ENCODE measurements at places on chromosomes 11 and 22.

DNA sequence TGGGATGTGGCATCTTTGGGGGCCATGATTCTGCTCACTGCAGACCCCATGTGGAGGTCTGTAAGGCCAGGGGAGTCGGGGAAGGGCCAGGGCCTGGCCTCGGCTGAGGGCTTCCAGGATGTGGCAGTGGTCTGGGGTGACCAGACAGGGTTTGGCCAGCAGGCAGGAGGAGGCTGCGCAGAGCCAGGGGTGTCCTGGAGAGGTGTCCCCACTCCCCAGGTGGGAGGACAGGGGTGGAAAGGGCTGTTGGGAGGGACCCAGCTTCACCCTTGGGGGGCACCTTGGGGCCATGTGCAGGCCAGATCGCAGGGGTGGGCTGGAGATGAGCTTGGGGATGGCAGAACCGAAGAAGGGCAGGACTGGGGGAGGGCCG lies 3.4 kb downstream of the PANX2 start:
- DNase-seq: no peak

- no peak for DNase-seq
These were observed 29.9 kb upstream of the TXNRD2 start for GRCh38 chr22:19971276-19972124.

DNA sequence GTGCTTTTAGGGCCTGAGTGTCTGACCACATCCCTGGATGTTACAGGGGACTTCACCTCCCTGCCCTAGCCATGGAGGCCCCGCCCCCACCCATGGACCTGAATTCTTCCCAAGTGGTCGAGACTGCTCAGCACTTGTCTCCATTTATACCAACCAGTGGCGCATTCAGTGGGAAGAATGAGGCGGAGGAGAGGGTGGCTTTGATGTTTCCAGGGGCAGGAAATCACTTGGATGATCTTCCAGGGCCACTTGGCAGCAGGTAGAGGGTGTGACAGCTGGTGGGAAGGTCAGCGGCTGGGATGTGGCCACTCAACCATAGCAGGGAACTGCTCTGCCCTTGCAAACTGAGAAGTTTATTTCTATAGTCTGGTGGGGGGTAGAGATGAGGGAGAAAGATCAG lies 155.1 kb upstream of the BLID start:
- DNase-seq: no peak

DNA sequence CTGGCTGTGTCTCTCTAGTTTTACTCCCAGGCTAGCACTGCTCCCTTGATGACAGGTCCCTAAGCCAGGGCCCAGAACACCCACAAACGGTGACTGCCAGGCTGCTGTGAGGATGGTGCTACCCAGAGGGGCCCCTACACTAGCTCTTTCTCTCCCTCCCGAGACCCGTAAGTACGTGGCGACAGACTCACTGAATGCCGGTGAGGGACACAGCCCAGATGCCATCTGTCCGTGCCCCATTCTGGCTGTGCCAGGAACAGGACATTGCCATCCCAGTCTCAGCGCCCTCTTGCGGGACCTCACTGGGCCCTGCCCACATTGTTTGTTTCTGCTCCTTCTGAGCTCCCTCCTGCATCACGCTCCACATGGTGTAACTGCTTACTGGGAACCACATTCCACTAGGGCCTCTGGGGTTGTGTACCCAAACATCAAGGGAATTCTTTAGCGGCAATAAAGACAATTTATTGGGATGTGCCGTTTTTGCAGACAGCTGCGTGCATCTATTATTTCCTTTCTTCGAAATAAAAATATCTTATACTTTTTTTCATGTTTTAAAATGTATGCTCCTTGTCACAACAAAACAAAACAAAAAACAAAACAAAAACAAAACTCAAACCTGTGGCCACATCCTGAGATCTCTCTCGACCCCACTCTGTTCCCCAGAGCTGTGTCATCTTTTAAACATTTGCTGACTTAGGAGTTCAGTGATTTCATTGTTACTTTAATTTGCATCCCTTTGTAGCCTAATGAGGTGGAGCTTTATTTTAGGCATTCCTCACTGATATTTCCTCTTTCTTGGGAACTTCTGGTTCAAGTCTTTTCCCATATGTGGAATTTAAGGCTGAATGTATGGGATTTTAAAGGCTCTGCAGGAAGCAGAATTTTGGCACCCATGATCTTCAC lies 4.4 kb upstream of the TPCN2 start:
- DNase-seq: no peak

- DNase-seq: no peak
These were observed 4.5 kb upstream of the KCNE3 start for GRCh38 chr11:74471668-74472429.

DNA sequence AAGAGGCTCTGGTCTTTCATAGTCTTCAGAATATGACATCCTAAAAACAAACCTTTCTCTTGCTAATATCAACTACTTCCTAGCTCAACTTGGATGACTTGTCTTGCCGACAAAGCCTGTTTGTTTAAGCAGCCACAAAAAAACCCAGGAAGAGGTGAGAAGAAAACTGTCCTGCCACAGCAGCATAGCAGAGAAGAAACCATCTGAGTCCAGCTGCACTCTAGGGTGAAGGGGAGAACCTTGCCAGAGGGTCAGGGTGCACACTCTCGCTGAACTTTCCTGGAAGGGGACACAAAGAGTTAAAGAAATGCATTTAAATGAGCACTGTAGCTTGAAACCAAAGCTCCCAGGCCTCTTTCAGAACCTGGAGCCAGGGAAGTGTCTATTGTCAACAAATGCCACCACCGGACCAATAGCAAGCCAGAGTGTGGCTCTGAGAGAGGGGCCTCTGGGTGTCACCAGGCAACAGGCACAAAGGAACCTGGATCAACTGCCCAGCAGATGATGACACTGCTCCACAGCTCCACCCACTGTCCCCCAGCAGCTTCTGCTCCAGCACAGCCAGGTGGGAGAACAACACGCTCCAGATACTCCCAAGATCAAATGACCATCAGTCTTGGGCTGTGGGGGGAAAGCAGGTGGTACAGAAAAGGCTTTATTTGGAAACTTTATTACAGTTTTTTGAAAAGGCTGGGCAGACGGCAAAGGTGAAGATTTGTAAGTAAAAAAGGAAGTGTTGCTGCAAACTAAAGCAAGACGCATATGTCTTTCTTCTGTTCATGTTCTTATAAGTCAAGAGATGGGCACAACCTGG lies 105.7 kb downstream of the RASSF10 start:
- no peak for DNase-seq

GRCh38 chr22:27278946-27279345 lies 522.6 kb downstream of the MN1 start:
- no peak for DNase-seq

DNA sequence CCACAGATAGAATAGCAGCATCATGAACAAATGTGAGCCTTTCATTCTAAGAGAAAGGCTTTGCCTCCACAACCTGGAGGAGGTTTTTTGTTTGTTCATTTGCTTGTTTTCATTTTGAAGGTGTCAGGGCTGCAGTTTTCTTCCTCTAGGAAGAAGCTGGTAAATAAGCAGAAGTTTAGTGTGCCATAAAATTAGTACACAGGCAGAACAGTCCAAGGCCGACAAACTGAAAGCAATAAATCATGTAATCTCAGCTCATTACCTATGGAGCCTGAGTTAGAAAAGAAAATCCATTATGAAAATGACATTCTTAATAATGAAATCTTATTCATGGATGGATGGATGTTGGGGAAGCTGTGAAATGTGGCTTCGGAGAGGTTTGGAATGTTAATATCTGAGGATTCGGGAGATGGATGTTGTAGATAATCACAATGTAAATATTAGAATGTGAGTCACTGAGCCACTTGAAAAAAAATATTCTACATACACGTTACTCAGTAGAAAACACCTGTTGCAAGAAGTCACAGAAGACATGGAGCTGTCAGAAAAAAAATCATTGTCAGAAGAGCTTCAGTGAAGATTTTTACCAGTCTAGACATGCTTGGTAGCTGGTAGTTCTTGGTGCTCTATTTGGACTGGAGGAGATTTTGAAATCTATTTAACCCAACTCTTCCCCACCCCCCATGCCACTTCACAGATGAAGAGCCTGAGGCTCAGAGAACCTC lies 15.0 kb upstream of the ZDHHC13 start:
- no peak for DNase-seq

DNA sequence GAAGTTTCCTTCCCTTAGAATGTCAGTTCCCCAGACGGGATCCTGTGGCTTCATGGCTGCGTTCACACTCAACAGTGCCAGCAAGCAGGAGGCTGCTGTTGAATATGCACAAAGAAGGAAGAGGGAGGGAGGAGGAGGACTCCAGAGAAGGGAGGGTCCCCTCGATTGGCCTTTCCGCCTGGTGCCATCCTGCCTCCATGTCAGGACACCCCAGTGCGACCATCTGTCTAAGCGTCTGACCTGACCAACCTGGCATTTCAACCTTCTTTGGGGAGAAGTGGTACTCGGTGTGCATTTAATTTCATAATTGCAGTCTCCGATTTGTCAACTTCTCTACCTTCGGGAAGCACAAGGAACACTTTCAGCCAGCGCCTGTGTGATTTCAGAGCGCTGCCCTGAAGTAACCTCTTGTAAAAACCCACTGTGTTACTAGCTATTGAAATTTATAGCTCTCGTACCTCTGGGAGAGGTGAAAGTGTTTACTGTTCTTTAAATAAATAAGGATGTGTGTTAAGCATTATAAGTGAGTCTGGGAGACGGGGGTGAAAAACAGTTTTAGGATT lies 1491.9 kb downstream of the TBC1D22A start:
- no peak for DNase-seq

- DNase-seq: no peak
These were observed 32.1 kb downstream of the GRAMD4 start for GRCh38 chr22:46652081-46652846.

GRCh38 chr22:31945971-31946680 lies 1.8 kb downstream of the YWHAH start:
- DNase-seq: no peak

DNA sequence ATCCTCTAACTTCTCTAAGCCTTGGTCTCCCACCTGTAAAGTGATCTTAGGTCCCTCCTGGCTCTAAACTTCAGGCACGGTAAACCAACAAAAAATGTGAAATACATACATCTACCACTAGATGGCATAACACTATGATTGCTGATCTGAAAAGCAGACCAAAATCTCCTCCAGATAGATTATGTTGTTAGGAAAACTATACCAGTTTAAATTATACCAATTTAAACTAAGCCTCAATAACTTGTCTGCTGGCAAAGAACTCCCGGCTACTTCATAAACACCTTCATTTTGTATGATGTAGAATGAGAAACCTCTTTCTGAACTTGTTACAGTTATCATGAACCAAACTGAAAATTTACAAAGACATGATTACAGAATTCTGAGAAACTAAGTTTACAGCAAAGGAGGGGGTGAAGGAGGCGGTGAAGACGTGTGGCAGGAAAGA lies 85.9 kb downstream of the SBF2 start:
- no peak for DNase-seq

- DNase-seq: no peak
These were observed 23.1 kb downstream of the FADD start for GRCh38 chr11:70226183-70226582.

DNA sequence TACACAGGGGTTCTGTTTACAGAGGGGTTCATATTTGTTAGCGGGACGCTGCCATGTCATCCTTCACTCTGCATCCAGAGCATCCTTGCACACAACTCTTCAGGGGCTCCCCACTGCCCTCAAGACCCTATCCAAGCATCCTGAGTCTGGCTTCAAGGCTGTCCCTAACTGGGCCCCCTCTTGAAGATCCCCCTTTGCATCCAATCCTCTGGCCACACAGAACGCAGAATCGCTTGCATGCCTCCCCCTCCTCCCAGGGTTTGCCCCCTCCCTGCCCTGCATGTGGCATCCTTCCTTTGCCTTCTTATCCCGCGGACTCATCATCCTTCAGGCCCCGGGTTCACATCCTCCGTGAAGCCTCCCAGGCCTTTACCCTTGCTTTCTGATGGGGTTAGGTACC lies 18.6 kb downstream of the C1QTNF6 start:
- no peak for DNase-seq

- no peak for DNase-seq
These were observed 206.4 kb downstream of the BLID start for GRCh38 chr11:121909596-121909995.

DNA sequence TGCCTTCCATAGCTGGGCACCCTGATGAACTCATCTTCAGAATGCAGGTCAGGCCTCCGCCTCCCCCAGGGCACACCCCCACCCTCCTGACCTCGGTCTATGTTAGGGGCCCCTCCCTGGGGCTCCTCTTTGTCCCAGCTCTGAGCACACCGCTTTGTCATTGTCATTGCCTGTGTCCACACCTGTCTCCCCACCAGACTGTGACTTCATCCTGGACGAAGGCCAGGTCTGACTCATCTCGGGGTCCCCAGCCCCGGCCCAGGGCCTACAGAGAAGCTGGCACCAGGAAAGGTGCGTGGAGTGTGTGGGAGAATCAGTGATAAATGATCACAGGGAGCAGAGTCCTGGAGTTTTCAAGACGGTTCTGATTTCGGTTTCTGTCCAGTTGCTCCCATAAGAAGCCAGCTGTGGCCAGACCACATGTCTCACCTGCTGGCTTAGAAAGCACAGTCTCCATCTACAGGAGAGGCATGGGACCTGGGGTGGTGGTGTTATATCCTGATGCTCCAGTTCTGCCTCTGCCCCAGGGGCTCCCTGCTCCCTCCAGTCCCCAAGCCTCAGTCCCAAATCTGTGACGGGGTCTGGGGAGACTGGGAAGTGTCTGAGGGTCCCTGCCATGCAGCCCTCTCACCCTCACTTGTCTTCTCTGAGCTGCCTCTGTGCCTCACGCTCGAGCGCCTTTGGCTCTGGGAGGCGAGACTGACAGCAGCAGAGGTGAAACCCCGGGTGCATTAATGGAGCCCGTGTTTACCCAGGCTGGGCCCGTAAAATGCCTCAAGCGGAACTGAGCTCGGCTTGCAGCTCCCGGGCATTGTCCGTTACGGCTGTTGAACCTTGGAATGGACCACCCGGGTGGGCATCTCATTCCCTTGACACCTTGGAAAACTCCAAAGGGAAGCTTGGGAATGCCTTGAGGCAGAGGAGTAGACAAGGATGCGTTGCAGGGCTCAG lies 85.5 kb upstream of the WNT11 start:
- no peak for DNase-seq

- DNase-seq: no peak
These were observed 132.5 kb downstream of the ADAMTS15 start for GRCh38 chr11:130580891-130581492.

DNA sequence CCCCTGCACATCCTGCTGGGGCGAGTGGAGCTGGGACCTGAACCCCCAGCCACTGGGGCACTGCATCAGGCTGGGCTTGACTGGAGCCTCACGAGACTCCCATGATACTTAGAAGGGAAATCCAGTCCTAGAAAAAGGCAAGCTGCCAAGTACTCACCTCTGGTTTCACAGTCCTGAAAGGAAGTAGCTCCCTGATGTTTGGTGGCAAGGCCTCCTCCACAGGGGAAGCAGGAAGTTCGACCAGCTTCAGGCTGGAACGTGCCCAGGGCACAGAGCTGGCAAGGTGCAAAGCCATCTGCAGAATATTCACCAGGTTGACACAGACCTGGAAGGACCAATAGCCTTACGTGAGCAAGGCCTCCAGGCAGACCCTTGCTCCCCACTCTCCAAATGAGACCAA lies 26.8 kb upstream of the NRIP3 start:
- no peak for DNase-seq

GRCh38 chr11:46537121-46537520 lies 56.7 kb downstream of the AMBRA1 start:
- DNase-seq: no peak

DNA sequence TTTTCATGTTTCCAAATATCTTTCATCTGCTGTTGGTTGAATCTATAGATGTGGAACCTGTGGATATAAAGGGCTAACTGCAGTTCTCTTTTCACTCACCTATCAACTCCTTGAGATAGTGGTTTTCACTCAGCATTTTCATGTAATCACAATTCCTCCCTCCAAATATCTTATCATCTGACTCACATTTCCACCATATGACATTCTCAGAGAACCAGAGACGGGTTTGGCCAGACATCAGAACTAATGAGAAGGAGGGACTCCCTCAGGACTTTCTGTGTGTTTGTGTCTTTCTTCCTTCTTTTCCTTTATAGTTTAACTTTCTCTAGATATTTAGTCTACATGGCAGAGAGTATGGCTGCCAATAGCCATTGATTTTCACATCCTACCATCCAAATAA lies 134.8 kb upstream of the DDI1 start:
- DNase-seq: no peak
